GM12891 (cell line): ENCODE measurements at places on chromosomes 4 and X.

DNA sequence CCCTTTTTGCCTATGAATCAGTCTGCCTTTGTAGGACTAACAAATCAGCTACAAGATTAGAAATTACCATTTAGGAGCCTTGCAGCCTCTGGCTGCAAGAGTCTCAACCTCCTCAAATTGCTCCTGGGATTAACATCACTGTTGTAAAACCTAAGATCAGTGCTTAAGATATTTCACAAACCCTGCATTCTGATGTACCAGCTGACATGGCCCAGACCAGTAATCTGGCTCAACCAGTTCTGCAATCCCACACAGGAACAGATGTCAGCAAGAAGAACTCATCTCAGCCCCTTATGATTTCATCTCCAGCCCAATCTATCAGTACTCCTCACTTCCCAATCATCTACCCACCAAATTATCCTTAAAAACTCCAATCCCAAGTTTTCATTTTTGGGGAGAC lies 32.5 kb upstream of the AADAT start:
- DNase-seq = no peak

DNA sequence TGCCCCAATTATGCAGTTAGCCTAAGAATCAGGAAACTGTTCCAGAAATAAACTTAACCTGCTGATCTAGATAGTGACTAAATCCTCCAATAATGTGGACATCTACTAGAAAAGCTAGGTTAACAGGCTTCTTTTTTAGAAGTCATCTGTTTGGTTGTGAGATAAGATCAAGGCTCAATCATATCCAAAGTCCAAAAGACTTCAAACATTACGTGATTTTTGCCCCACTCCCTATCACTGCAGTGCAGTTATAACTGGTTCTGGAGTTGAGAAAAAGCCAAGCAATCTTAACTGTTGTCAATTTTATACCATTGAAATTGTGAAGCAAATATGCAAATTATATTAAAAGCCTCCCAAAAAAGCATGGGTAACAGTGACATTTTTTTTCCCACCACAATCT lies 781.4 kb downstream of the KLHL13 start:
- no peak for DNase-seq

- DNase-seq = no peak
Observed at GRCh38 chrX:101957174-101957573, 25.3 kb upstream of the ZMAT1 start.

DNA sequence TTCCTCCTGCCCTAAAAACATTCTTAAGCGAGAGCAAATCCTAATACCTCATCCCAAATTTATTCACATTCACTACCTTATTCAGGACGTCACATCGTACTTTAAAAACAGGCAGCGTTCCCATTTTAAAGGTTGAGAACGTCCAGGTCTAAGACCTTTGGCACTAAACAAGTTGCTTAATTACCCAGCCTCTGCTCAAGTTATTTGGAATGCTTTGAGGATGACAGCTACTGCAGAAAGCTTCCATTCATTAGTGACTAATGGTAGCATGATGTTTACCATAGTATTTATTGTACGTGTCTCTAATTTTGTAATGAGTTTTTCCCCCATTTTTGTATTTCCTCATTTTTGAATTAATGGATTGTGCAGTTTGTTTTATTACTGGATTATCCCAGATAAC lies 1.5 kb downstream of the USP38 start:
- DNase-seq = no peak

- DNase-seq = no peak
Observed at GRCh38 chrX:72716766-72717165, 2.7 kb upstream of the PHKA1 start.

- no peak for DNase-seq
Observed at GRCh38 chr4:83561381-83561780, 25.5 kb downstream of the GPAT3 start.

DNA sequence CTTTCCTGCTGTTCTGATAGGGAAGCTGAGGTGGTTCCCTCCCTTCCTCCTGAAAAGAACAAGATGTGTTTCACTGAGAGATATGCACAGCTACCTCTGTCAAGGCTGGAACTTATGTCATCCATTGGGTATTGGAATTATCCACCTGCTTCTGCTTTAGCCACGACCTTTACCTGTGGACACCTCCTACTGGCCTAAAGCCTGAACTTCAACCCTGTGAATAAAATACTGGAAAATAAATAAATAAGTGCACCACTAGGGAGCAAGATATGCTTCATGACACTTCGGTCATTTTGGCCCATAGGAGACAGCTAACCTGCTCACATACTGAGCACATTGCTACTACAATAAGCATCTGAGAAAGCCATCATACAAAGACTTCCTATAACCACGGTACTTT lies 419.9 kb upstream of the NWD2 start:
- no peak for DNase-seq

DNA sequence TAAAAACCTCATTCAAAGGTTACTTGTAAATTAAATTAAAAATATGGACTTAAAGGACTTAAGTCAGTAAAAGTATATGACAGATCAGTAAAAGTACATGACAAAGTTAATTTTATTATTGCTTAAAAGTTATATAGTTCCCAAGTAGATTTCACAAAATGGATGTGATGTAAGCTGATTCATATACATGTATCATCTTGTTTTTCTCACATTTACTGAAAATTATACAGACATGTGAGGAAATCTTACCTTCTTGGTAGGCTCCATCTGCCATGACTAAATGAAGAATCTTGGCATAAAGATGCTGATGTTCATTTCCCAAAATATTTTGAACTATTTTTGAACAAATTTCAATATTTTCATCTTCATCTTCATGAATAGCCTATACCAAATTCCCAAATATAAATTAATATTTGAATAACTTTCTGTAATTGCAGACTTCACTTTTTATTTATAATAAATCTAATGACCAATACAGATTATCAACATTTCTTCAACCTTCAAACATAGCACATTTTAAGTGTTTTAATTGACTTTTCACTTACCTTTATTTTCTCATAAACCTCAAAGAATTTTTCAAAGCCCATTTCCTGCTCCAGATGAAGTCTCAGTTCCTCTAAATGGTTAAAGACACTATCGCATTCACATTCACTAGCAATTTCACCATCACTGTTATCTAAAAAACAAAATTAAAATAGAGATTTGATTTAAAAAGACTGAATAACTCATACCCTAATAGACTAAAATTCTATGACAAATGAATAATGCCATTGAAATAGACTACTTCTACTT lies 129.4 kb upstream of the SH3RF1 start:
- no peak for DNase-seq

DNA sequence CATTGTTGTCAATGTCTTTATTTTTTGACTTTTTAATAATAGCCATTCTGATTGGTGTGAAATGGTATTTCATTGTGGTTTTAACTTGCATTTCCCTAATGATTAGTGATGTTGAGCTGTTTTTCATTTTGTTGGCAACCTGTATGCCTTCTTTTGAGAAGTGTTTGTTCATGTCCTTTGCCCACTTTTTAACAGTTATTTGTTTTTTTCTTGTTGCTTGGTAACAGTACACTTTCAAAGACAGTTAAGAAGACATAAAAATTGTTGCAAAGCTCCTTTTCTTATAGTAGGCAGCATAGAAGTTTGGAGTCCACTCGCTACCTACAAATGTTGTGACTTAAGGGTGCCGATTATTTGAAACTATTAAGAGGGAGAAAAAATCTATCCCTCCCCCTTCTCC lies 48.7 kb upstream of the SLC7A11 start:
- no peak for DNase-seq

DNA sequence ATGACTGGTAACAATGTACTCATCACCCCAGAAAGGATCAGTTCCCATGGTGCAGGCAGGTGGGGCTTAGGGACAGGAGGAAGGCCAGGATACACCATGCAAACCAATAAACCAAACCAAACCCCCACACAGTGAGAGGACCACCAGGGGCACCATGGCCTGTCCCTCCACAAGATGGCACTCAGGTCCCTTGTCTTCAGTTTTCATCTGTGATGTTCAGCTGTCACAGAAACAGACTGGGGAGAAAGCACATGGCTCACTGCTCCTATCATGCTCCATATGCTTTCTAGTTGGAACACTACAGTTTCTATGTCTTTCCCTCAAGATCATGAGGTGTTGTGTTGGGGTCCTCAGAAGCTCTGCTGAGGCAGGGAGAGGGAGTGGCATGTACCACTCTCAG lies 10.1 kb downstream of the HS3ST1 start:
- DNase-seq = no peak
